ENCODE measurements at places on chromosomes 2 and 18. TPM values are rescaled to one million over a fixed set of nuclear protein-coding genes. Genes with fewer than 3 reads are reported as not detected.

- DNase-seq, result no peak
- H3K36me3 ChIP-seq, result no peaks in the 10 kb centered on the region
- H3K27ac ChIP-seq, result no peak overlapping the region
- H3K4me1 ChIP-seq, result peaks cover 3% of the 10 kb centered on the region
- H3K4me3 ChIP-seq, result no peak overlapping the region
- no peaks in the 10 kb centered on the region for H3K27me3 ChIP-seq
Measured at GRCh38 chr2:86673986-86674670, 46.0 kb upstream of the RMND5A start.

GRCh38 chr2:206989311-206989710 is 50.0 kb downstream of the CPO start:
- DNase-seq, result peak; percentile 26
- H3K4me1 ChIP-seq, result peaks cover 24% of the 10 kb centered on the region
- H3K27ac ChIP-seq, result peak overlapping the region; percentile 30
- no peaks in the 10 kb centered on the region for H3K36me3 ChIP-seq
- no peaks in the 10 kb centered on the region for H3K27me3 ChIP-seq

GRCh38 chr2:69731147-69731970 is 10.6 kb upstream of the ANXA4 start:
- no peak for DNase-seq
- H3K4me1 ChIP-seq, result no peaks in the 10 kb centered on the region

- H3K4me3 ChIP-seq, result no peak overlapping the region
- H3K4me1 ChIP-seq, result peaks cover 12% of the 10 kb centered on the region
- H3K36me3 ChIP-seq, result peaks cover 46% of the 10 kb centered on the region
- H3K27ac ChIP-seq, result no peak overlapping the region
Measured at GRCh38 chr2:239152916-239153305, 247.9 kb downstream of the HDAC4 start.

Gene LIMS4
- 0.83 TPM for total RNA-seq

Gene MAPRE3
- total RNA-seq, result 1.7 TPM
